NCI-H526 (cell line): ENCODE measurements at places on chromosomes 1 and 21.
A peak's percentile ranks its signal among the peaks of the same experiment; 100 is the strongest.

DNA sequence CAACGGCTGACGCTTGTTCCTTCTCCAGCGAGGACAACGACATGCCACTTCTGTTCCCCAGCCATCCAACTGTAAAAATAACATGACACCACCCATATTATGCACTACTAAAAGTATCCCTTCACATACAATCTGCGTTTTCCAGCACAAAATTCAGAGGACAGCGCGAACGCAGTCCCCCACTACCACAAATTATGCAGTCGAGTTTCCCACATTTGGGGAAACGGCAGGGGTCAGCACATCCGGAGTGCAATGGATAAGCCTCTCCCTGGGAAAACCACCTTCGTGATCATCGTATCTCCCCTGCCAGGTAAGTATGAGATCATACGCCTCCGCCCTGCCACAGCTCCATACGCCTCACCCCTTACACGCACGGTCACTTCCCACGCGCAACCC, 120.9 kb downstream of the PPIAL4G start:
- no peak for DNase-seq

DNA sequence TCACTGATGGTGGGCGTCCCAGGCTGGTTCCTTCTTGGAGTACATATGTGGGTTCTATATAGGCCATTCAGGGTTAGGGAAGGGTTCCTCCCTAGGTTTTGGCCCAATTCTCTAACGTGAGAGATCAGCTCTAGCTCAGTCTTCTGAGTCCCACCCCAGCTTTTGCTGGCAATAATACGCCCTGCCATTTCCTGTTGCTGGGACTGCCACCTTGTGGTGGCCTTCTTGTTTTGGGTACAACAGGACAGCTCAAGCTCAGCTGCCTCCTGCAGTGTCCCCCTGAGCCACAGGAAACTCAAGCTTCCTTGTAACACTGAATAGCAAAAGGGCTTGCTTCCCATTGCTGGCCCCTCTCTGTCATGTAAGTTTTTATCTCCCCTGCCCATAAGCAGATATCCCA, 77.8 kb downstream of the BACH1 start:
- DNase-seq, result peak; percentile 59

DNA sequence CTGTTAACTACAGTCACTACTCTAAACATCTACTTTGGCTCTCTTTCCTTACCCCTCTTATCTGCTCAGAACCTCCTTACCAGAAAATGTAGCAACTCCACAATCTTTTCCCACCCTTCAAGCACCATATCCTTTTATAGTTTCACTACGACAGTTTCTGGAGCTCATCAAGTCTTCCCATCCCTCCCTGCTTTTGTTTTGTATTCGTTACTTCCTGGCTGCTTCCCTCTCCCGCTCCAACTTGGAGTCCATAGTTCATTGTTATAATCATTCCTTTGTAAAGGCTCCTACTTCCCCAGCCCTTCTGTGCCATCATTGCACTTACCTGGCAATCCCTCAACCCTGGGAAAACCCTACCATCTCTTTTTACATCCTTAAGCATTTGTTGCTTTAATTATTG, 18.0 kb downstream of the MPZL1 start:
- DNase-seq, result no peak

- peak; percentile 95 for DNase-seq
Observed at GRCh38 chr1:179877586-179878265, at the start of gene TOR1AIP2. TSS of gene TOR1AIP2 (minus strand) at chr1:179877803. CDS start at chr1:179852665, 25,138 bp downstream.

- DNase-seq, result no peak
Observed at GRCh38 chr1:177772386-177772960, 197.4 kb downstream of the SEC16B start.

DNA sequence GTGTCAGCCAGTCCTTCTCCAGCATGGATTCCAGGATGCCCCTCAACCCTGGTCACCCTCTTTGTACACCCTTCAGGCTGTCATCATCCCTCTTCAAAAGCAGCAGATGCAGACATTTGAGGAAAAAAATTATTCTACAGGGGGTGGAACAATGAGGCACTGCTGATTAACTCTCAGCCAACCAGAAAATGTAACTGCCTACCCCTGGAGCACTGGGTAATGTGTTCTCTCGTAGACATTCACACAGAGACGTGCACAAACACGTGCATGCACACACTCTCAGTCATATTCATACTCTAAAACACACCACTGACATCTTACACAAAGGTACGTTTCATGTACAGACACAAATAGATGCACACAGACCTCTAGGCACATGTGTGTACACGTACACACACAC, 175.4 kb downstream of the TRABD2B start:
- no peak for DNase-seq

GRCh38 chr1:25573591-25573930, 30.2 kb downstream of the LDLRAP1 start:
- no peak for DNase-seq

DNA sequence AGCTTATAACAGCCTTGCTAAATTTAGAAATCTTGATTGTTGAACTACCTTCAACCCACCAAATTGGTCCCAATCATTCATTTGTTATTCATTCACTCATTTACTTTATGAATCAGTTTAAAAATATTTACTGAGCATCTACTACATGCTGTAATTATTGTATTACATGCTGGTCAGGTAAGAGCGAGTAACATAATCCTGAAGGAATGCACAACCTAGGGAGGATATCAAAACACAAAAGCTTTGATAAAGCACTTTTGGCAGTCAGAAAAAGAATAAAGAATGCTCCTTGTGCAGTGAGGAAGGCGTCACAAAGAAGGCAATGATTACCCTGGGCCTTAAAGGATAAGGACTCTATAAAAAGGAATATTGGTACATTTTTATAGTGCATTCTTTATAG, 518.9 kb upstream of the NR5A2 start:
- no peak for DNase-seq

- peak; percentile 27 for DNase-seq
Observed at GRCh38 chr1:151613282-151613780, 1.5 kb downstream of the SNX27 start.

- no peak for DNase-seq
Observed at GRCh38 chr1:9753121-9753531, 70.6 kb downstream of the CLSTN1 start.

DNA sequence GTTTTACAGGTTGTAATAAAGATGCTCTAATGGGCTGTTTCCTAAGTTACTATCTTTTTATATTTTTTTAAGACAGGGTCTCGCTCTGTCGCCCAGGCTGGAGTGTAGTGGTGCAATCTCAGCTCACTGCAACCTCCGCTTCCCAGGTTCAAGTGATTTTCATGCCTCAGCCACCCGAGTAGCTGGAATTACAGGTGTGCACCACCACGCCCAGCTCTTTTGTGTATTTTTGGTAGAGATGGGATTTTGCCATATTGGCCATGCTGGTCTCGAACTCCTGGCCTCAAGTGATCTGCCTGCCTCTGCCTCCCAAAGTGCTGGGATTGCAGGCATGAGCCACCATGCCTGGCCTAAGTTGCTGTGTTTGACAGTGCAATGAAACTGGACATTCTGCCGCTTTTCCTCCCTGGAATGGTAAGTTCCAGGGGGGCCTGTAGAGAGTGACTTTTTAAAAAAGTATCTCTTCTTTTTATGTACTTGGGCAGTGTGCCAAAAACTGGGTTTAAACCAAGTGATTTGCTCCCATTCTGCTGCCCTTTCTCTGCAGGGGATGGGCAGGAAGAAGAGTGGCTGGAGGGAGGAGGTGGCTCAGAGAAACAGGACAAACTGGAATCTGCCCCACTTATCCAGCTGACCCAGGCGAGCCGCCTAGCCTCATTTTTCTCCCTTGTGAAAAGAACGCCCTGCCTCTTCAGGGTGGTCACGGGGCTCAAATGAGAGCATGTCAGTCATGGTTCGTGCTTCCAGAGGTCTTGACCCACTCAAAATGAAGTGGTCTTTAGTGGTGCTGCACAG, 2.3 kb downstream of the SLC37A1 start:
- no peak for DNase-seq

DNA sequence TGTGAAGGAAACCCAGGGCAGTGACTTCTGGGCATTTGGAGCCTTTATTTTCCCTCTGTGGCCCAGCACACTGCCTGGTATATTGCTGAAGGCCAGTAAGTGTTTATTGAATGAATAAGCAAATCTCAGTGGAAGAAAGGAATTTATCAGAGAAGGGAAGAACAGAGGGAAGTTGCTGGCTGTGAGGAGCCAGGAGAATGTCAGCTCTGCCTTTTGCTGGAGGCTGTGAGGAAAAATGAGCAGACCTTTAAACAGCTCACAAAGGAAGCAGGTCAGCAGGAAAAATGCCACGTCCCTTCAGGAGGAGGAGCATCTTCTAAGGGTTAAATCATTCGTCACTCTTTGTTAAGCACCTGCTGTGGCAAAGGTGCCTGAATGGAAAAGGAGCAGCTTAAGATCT, 75.9 kb downstream of the GIPC2 start:
- no peak for DNase-seq

- DNase-seq, result peak; percentile 73
Observed at GRCh38 chr1:110829955-110830553, 42.9 kb upstream of the CD53 start.

- no peak for DNase-seq
Observed at GRCh38 chr1:246836209-246836966, 95.4 kb downstream of the AHCTF1 start.

DNA sequence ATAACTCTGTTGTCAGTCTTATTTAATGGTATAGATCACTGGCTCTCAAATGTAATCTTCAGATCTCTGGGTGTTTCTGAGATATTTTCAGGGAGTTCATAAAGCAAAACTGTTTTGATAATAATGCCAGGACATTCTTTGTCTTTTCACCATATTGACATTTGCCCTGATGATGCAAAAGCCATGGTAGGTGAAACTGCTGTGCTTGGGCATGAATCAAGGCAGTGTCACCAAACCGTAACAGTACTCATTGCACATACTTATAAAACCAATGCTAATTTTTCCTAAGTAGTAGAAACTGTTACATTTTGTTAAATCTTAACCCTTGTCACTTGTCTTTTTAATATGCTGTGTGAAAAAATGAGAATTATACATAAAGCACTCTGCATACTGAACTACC, 76.0 kb downstream of the RPS6KC1 start:
- no peak for DNase-seq

DNA sequence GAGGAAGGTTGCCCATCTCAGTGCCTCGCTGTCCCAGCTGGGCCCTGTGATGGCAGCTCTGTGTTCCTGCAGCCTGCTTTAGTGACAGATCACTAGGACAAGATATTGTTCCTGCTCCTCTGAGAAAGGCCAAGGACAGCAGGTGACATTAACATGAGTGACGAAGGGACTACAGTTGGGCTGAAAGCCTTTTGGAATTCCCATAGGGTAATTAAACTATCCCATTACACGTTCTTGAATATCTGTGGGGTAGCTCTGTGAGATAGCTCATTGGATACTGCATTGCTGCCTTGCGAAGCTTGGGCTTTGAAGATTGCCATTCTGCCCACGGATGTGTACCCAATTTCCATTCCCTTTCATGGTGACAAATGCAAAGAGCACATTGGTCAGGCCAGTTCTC, 78.2 kb upstream of the COA6 start:
- no peak for DNase-seq

DNA sequence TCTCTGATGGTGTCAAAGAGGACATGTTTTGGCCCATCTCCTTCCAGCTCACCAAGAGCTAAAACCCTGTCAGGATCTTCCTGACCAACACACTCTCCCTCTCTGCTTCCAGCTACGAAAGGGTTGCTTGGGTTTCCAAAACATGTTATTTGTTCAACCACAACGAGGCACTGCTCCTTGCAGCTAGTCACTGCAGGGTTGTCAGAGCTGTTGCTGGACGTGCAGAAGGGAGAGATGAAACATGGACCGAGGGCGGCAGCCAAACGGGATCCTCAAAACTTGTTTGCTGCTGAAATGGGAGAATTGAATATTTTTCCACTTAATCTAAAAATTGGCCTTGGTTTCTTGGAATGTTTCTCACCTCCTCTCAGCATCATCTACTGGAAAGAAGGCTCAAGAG, 12.4 kb downstream of the ZBTB18 start:
- peak; percentile 71 for DNase-seq

GRCh38 chr1:180482425-180483275, 19.7 kb downstream of the ACBD6 start:
- peak; percentile 62 for DNase-seq

DNA sequence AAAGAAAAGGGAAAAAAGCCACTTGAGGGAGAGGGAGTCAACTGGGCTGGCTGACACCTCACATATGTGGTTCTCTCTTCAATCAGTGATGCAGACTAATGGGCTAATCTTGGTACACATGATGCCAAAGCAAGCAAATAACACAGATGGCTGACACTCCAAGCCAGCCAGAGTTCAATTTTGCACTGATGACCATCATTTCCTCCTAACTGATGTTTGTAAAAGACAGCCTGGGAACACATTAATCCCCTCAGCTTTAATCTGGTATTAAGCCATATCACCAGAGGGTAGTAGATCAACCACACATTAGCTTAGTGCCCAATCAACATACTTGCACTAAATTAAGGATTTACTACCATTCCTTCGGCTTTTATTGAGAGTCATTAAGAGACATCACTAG, 2.8 kb downstream of the VPS72 start:
- no peak for DNase-seq

GRCh38 chr1:201643835-201644104, 104.8 kb downstream of the NAV1 start:
- DNase-seq, result no peak

DNA sequence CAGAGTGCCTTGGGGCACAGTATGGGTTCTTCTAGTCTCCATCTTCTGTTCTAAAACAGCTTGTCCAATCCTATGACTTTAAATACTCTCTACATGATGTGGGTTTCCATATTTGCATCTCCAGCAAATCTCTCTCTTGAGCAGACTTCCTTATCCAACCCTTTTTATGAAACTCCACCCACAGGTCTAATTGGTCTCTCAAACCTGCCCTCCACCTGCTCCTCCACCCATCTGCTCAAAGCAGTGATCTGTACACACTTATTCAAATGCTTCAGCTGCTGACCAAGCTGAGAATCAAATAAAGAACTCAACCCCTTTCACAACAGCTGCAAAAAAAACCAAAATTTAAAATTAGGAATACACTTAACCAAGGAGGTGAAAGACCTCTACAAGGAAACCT, 11.5 kb downstream of the MCOLN2 start:
- DNase-seq, result peak; percentile 65

GRCh38 chr1:6969106-6969505, 183.9 kb downstream of the CAMTA1 start:
- no peak for DNase-seq

DNA sequence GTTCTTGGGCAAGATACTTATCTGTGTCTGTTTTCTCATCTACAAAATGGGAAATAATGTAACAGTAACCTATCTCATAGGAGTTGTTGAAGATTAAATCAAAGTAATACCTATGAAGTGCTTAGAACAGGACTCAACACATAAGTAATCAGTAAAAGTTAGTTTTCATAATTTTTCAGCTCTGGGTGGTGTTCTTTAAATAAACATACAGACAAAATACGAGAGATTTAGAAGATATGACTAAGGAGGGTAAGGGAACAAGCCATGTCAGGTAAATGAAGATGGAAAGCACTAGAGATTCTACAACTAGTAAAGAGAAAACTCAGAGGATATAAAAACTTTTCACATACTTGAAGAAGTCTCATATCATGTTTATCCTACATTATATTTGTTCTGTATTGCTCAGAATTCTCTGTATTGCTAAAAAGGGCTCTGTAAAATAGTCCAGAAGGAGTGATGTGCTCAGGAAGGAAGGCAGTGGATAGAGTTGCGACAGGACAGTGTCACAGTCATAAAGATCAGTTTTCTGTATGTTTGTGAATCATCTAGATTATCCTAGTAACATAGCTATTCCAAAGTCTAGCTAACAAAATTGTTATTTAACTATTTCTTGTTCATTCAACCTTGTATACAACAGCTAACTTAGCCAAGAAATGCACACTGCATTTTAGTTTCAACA, 16.0 kb downstream of the LIN9 start:
- no peak for DNase-seq
